Esophagus squamous epithelium (tissue), 5 donors: ENCODE measurements at places on chromosomes 7 and 10.

- no peak for DNase-seq
These were observed 58.7 kb downstream of the BMPR1A start for GRCh38 chr10:86815035-86815617.

DNA sequence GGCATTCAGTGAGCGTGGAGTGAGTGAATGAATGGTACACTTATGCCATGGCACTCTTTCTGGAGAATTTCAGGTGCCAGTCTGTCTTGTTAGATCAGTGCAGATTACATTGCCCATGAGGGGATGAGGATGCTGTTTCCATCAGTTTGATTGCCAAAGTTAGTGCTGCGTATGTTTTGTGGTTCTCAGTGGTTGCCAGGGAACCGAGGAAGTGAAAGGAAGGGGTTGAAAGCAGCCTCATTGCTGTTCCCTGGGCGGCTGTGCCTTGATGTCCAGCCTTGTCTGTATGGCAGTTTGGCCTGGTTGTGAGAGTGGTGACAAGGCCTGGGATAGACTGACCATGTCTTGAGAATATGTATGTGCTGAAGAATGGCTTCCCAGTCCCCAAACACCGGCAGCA lies 30.2 kb downstream of the WBP1L start:
- DNase-seq, result no peak

DNA sequence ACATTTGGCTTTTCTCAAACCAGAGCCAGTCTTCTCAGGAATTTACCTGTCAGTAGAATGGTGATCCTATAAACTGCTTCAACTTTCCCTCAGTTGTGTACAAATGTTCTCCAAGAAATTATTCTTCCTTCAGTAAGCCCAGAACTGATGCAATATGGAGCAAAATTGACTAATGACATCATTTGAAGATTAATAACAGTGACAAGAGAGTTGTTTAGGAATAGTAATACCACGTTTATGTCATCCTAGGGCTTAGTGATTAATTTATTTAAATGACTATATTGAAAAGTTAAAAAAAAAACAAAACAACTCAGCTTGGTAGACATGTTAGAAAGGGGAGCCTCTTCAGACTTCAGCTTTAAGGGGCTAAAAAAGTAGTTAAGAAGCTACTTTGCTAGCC lies 933.2 kb downstream of the GATA3 start:
- no peak for DNase-seq

- DNase-seq, result no peak
These were observed 72.6 kb downstream of the VWA2 start for GRCh38 chr10:114311496-114312209.

DNA sequence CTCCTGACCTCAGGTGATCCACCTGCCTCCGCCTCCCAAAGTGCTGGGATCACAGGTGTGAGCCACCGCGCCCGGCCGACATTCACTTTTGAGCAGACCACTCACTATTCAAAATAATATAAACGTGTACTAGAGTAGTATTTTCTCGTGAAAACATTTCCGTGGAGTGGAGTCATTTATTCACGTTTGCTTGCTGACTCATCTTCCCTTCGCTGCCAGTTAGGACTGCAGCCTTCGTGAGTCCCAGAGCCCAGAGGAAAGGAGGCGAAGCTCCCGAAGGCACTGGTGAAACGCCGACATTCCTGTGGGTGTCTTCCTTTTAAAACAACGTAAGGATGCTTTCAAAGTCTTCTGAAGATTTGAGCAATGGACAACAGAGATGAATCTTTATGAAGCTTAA lies 10.9 kb upstream of the INPP5A start:
- DNase-seq, result no peak

DNA sequence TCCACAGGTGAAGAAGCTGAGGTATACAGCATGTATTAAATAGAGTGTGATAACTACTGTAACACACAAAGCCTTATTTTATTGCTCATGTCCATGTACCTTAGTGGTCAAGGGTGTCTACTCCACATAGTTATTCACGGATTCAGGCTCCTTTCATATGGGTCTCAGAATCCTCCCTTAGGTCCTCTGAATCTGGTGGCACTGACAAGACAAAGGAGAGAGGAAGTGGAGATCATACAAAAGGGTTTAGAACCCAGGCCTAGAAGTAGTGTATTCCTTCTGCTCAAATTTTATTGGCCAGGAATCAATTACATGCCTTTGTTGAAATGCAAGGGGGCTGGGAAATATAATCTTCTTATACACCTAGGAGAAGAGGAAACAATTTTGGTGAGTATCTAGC lies 164.6 kb downstream of the PTEN start:
- no peak for DNase-seq

DNA sequence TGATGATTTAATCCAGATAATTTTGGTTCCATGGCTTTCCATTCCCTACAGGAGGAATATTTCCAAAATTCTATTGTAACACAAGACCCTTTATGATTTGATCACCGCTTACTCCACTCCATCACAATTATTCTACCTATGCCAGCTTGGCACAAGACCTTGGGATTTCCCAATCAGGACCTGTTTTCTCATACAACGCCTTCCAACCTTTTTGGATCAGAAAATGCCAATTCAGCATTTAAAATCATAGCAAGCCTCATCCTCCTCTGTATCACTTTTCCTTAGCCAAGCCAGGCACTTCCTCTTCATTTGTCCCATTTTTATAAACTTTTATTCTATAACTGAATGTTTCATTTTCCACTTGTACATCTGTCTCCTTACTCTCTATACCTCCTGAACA lies 100.9 kb downstream of the JMJD1C start:
- DNase-seq, result no peak

DNA sequence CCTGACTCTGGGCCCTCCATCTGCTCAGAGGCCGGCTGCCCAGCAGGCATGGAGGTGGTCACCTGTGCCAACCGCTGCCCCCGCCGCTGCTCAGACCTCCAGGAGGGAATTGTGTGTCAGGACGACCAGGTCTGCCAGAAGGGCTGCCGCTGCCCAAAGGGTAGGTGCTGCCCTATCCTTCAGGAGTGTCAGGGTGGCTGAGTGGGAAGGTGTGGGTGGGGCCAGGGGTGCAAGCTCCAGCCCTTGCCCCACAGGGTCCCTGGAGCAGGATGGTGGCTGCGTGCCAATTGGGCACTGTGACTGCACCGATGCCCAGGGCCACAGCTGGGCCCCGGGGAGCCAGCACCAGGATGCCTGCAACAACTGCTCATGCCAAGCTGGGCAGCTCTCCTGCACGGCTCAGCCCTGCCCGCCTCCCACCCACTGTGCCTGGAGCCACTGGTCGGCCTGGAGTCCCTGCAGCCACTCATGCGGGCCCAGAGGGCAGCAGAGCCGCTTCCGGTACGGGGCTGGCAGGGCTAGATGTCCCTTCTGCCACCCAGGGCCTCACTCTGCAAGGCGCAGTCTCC lies 17.5 kb upstream of the ZNF862 start:
- no peak for DNase-seq

DNA sequence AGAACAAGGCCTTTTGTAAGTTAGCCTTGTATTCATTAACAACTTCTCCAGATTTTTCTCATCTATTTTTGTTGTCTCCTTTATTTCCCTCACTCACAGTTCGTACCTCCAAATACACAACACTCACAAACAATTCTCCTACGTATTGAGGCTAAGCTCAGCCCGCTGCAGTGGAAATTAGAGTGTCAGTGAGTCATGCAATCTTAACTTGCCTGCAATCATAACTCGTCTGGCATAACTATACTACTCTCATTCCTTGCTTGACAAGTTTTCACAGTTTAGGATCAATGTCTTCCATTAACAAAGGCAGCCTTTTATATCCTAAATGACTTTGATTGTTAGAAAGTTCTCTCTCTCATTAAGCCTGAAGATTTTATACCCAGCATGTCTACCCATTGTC lies 23.8 kb downstream of the TMEM196 start:
- DNase-seq, result no peak

DNA sequence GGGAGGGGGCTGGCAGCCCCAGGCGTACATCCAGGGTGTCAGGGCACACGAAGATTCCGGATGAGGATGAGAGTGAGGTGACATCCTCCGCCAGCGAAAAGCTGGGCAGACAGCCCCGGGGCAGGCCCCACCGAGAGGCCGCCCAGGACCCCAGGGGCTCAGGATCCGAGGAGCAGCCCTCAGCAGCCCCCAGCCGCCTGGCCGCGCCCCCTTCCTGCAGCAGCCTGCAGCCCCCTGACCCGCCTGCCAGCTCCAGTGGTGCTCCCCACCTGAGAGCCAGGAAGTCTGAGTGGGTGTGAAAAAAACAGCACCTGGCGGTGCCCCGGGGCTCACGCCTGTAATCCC lies 3.2 kb downstream of the GJD4 start:
- DNase-seq, result no peak

- no peak for DNase-seq
These were observed 215.5 kb downstream of the SEMA3D start for GRCh38 chr7:84971360-84971759.

DNA sequence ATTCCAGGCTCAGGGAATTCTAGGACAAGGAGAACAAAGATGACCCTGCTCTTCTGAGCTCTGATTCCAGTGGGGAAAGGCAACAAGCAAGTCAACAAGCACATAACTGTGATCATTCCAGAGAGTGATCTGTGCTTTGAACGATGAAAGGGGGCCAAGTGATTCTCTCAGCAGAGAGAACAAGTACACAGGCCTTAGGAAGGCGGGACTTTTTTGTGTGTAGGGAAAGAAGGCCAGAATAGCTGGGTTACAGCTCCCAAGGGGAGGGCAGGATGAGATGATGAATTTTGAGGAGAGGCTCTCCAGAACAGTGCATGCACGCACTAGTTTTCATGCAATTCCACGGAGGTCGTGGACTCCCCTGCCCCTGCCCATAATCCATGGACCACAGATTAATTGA lies 565.2 kb downstream of the SDK1 start:
- DNase-seq, result no peak

- no peak for DNase-seq
These were observed 24.5 kb upstream of the GTF2IRD1 start for GRCh38 chr7:74429153-74429747.
